MG63 (cell line): ENCODE measurements at places on chromosomes 4 and X.

- DNase-seq: no peak
These were observed 165.6 kb upstream of the BOD1L1 start for GRCh38 chr4:13793020-13793710.

GRCh38 chr4:167885872-167886271 lies 206.5 kb upstream of the ANXA10 start:
- no peak for DNase-seq

- no peak for DNase-seq
These were observed 709 bp upstream of the CLOCK start for GRCh38 chr4:55547466-55547770.

- DNase-seq: no peak
These were observed 99.0 kb upstream of the TRPC3 start for GRCh38 chr4:122050841-122051240.

GRCh38 chr4:2261110-2261852 lies 628 bp downstream of the MXD4 start:
- DNase-seq: peak; percentile 50

- DNase-seq: no peak
These were observed 704.4 kb upstream of the AMOT start for GRCh38 chrX:113545040-113545439.

DNA sequence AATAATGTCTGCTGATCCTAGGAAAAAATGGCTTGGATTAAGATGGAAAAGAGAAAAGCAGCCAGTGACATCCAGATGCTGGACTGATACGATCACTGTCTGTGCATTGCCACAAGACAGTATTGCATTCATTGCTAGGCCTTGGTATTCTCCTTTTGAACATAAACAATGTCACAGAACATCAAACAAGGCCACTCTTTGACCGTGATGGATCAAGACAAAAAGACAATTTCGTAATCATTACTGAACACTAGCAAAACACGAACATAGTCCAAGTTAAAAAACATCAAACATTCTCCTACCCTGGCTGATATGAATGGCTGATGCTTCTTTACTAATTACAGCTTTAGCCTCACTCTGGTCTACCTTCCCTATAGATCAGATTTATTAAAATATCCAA lies 374.1 kb upstream of the CXorf51B start:
- DNase-seq: no peak
